ENCODE measurements at places on chromosomes 11 and 22. TPM values are rescaled to one million over a fixed set of nuclear protein-coding genes. Genes with fewer than 3 reads are reported as not detected.

DNA sequence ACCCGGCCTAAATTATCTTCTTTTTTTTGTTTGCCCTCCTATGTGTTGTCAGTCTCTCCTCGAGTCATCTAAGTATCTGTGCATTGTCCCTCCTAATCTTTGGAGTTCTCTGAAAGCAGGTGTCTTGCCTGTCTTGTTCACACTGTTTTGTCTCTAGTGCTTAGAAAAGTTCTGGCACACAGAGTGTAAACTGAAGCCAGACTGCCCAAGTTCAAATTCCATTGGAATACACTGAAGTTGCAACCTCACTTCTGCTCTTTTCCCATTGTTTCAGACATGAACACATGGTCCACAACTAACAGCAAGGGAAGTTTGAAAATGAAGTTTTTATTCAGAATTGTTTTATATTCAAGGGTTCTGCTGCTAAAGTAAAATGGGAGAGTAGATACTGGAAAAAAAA, 38.7 kb downstream of the PAX6 start:
- H3K4me3 ChIP-seq, result no peak overlapping the region
- no peaks in the 10 kb centered on the region for H3K27me3 ChIP-seq
- no peak for DNase-seq
- H3K27ac ChIP-seq, result no peak overlapping the region
- H3K36me3 ChIP-seq, result no peaks in the 10 kb centered on the region

The MS4A12 gene
- total RNA-seq, result not detected

The CARD18 gene
- total RNA-seq, result not detected

The APOA4 gene
- total RNA-seq, result not detected

- no peak for DNase-seq
- no peak overlapping the region for H3K4me3 ChIP-seq
- no peaks in the 10 kb centered on the region for H3K36me3 ChIP-seq
- H3K27ac ChIP-seq, result no peak overlapping the region
- peaks cover 25% of the 10 kb centered on the region for H3K4me1 ChIP-seq
Measured at GRCh38 chr22:37739611-37740049, 42.8 kb downstream of the TRIOBP start.

DNA sequence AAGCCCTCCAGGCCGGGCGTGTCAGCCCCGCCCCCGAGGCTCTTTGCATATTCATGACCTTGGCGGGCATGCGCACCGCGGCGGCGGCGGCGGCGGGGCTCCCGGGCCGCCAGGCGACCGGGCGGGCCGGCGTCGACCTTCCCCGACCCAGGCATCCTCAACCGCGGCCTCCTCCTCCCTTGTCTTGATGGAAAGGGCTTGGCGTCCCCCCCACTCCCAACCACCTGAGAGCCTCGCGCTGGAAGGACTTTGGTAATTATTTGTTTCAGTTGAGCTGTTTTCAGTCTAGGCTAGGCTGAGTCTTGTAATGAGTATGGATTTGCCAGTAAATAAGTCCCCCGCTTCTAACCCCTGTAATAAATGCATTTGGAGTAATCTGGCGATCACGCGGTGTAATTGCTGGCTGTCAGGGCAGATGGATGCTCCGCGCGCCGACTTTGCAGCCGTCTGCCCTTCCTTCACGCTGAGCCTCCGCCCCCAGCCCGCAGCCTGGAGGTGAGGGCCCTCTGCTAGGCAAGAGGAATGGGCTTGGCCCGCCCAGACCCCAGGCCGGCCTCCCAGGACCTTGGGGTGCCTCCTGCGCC, 25.2 kb downstream of the FLRT1 start:
- no peaks in the 10 kb centered on the region for H3K36me3 ChIP-seq
- H3K4me3 ChIP-seq, result peak overlapping the region; percentile 39
- H3K27ac ChIP-seq, result no peak overlapping the region
- no peak for DNase-seq
- H3K4me1 ChIP-seq, result peaks cover 14% of the 10 kb centered on the region
- no peaks in the 10 kb centered on the region for H3K27me3 ChIP-seq

DNA sequence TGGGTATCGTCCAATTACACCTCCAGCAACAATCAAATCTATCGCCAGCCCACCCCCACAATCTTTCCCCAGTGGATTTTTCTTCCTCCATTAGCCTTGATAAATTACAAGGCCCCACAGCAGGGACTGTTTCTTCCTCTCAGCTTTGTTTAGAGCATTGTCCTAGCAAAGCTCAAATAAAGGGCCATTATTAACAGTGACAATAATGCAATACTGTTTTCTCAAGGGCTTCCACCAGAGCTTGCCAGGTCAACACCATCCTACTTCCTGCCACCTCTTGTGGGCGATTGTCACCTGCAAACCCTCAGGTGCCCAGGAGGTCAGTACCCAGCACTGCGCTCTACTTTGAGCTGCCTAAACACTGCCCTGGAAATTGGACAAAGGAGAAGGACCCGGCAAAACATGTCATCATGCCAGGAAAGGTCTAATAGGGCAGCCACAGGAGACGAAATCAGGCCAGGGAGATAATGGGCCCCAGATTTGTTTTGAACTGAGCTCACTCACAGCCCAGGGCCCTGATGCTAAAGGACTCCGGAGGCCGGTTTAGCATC, 95.2 kb downstream of the ABTB2 start:
- peaks cover 16% of the 10 kb centered on the region for H3K4me1 ChIP-seq
- peak overlapping the region; percentile 26 for H3K27ac ChIP-seq
- H3K36me3 ChIP-seq, result no peaks in the 10 kb centered on the region
- no peak for DNase-seq
- no peak overlapping the region for H3K4me3 ChIP-seq

All from tibial nerve (tissue), 4 donors.